Chondrocyte (in vitro differentiated cells): ENCODE measurements at places on chromosomes 6 and 20. TPM values are rescaled to one million over a fixed set of nuclear protein-coding genes. Genes with fewer than 3 reads are reported as not detected.
A peak's percentile ranks its signal among the peaks of the same experiment; 100 is the strongest.

GRCh38 chr6:36178544-36178943, 18.0 kb upstream of the BRPF3 start:
- H3K4me1 ChIP-seq, result no peaks in the 10 kb centered on the region
- H3K36me3 ChIP-seq, result peaks cover 8% of the 10 kb centered on the region
- H3K27me3 ChIP-seq, result no peaks in the 10 kb centered on the region
- no peak for DNase-seq
- H3K4me3 ChIP-seq, result no peak overlapping the region
- no peak overlapping the region for H3K27ac ChIP-seq

GRCh38 chr6:70298068-70298467, 4.8 kb downstream of the COL9A1 start:
- no peak overlapping the region for H3K4me3 ChIP-seq
- no peak overlapping the region for H3K27ac ChIP-seq
- DNase-seq, result no peak
- no peaks in the 10 kb centered on the region for H3K36me3 ChIP-seq
- H3K27me3 ChIP-seq, result peaks cover 58% of the 10 kb centered on the region

GRCh38 chr20:8755340-8756118, 313.4 kb upstream of the PLCB4 start:
- peaks cover 13% of the 10 kb centered on the region for H3K4me1 ChIP-seq
- H3K36me3 ChIP-seq, result no peaks in the 10 kb centered on the region

GRCh38 chr6:31792090-31792374, 3.5 kb downstream of the VARS1 start:
- H3K27me3 ChIP-seq, result no peaks in the 10 kb centered on the region
- DNase-seq, result no peak
- peaks cover 25% of the 10 kb centered on the region for H3K4me1 ChIP-seq
- no peak overlapping the region for H3K4me3 ChIP-seq
- peak overlapping the region; percentile 27 for H3K27ac ChIP-seq

The SYTL3 gene
- total RNA-seq, result 0.58 to 1.6 TPM (median 1.4 TPM) in 3 replicates

The PRPF6 gene
- total RNA-seq, result 49.0 to 56.6 TPM (median 49.5 TPM) in 3 replicates

DNA sequence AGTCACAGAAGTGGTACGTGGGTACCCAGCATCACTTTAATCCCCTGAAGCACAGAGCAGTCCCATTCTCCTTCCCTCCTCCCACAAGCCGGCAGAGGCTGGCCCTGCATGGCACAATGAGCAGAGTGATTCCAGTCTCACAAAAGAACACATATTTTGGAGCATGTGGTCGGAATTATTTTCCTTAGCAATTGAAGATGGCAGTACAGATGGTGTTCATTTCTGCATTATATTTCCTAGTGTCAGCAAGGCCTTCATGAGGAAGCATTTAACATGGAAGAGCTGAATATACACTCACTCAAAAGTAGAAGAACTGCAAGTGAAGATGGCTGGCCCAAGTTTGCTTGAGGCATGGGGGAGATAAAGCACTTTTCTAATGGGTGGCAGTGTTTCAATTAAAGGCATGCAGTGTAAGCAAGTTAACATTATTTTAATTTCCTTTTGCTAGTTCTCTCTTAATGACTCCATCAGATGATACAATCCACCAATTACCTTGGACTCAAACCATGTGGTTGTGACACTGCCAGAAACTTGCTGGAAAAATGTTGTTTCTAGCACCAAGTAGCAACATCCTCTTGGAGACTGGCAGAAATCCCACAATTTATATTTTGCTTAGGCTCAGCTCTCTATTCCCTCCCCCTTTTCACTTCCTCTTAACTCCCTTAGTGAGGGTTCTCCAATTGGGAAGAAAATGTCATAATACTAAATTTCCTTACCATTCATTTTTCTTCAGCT, 74.4 kb downstream of the ARHGAP18 start:
- H3K4me1 ChIP-seq, result peaks cover 40% of the 10 kb centered on the region
- H3K27ac ChIP-seq, result no peak overlapping the region
- peaks cover 4% of the 10 kb centered on the region for H3K36me3 ChIP-seq

The PRPH2 gene
- total RNA-seq, result not detected in 3 replicates

The C4B gene
- 7.3 to 10.3 TPM (median 9.6 TPM) in 3 replicates for total RNA-seq

DNA sequence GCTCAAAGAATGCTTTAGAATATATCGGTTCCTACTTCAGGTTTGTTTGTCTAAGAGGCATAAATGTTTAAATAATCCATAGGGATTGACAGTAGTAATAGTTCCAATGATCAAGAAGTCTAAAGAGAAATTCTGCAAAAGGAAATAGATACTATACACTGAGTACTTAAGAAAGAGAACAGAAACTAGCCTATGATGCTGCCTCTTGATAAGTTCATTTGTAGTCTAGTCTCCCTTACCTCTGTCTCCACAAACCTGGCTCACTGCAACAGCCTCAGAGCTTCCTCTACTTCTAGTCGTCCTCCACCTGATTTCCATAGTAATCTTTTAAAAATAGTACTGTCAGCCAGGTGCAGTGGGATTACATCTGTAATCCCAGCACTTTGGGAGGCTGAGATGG, 511.8 kb downstream of the LMBRD1 start:
- peaks cover 2% of the 10 kb centered on the region for H3K27me3 ChIP-seq
- DNase-seq, result no peak
- H3K4me3 ChIP-seq, result no peak overlapping the region
- no peaks in the 10 kb centered on the region for H3K36me3 ChIP-seq
- H3K4me1 ChIP-seq, result no peaks in the 10 kb centered on the region

DNA sequence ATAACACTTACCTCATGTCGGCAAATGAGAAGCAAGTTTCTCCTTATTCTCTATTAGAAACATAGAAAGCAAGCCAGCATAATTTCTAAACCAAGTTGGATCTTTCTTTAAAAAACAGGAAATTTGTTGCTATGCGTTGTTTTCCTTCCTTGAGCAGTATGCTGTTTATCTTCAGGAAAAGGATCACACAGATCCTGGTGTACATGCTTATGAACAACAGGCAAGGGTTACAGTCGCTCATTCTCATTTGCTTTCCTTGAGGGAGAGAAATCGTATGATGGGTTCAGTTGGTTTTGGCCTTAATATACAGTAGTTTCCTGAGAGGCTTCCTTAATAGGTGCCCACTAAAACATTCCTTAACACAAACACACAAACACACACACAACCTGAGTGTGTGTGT, 118.8 kb downstream of the FYN start:
- H3K4me3 ChIP-seq, result no peak overlapping the region
- no peaks in the 10 kb centered on the region for H3K27me3 ChIP-seq
- DNase-seq, result no peak

The ID1 gene
- 7.7 to 73.7 TPM (median 9.0 TPM) in 3 replicates for total RNA-seq

The BTN2A1 gene
- 28.3 to 33.6 TPM (median 33.3 TPM) in 3 replicates for total RNA-seq

The SIRPB1 gene
- 0.58 to 2.7 TPM (median 1.6 TPM) in 3 replicates for total RNA-seq

DNA sequence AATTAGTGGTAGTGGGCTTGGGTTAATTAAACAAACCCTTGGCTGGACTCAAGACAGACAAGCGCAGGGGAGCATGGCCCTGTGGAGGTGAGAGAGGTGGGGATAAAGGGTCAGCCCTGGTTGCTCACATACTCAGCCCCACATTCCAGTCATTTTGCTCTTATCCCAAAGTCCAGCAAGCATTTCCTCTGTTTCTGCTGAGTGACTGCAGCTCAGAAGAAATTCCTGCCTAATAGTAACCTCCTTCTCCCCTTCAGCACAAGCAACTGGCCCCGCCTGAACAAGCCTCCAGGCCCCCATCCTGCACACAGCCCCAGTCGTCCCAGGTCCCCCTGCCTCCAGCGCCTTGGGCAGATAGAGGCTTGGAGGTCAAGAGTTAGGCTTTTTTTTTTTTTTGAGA, 3.6 kb upstream of the TFEB start:
- H3K27me3 ChIP-seq, result peaks cover 2% of the 10 kb centered on the region
- H3K4me3 ChIP-seq, result no peak overlapping the region
- H3K36me3 ChIP-seq, result no peaks in the 10 kb centered on the region

The CDSN gene
- 0.12 TPM in 1 of 3 replicates, not detected in the others for total RNA-seq

The VGLL2 gene
- not detected in 3 replicates for total RNA-seq

The DAAM2 gene
- total RNA-seq, result 137 to 142 TPM (median 142 TPM) in 3 replicates

The MYT1 gene
- not detected in 3 replicates for total RNA-seq

- H3K4me3 ChIP-seq, result no peak overlapping the region
- DNase-seq, result no peak
- H3K27me3 ChIP-seq, result peaks cover 17% of the 10 kb centered on the region
- no peaks in the 10 kb centered on the region for H3K36me3 ChIP-seq
- H3K4me1 ChIP-seq, result no peaks in the 10 kb centered on the region
Observed at GRCh38 chr6:33865478-33866077, 61.8 kb upstream of the MLN start.

DNA sequence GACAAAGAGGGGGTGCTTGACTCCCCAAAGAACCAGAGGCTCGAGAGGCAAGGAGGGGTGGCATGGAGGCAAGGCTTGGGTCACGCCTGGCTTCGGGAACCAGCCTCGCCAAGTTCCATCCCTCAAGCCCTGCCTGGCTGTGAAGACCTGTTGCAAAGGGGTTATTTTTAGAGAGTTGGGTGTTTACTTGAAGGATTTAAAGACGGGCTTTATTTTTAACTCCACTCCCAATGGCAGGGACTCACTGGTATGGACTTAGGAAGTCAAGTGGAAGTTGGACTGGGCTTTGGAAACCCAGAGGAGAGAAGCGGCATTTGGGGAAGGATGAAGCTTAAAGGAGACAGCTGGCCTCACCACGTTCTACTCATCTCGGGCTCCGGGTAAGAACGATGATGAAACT, 43.1 kb downstream of the JPH2 start:
- no peak overlapping the region for H3K4me3 ChIP-seq
- DNase-seq, result no peak
- H3K27ac ChIP-seq, result peak overlapping the region; percentile 84
- peaks cover 24% of the 10 kb centered on the region for H3K36me3 ChIP-seq
- H3K27me3 ChIP-seq, result no peaks in the 10 kb centered on the region

GRCh38 chr6:19734519-19734918, 102.7 kb upstream of the ID4 start:
- H3K27ac ChIP-seq, result no peak overlapping the region
- DNase-seq, result no peak
- H3K4me3 ChIP-seq, result no peak overlapping the region
- H3K4me1 ChIP-seq, result peaks cover 26% of the 10 kb centered on the region
- no peaks in the 10 kb centered on the region for H3K27me3 ChIP-seq

- no peak overlapping the region for H3K4me3 ChIP-seq
- H3K27ac ChIP-seq, result peak overlapping the region; percentile 27
- no peak for DNase-seq
- no peaks in the 10 kb centered on the region for H3K27me3 ChIP-seq
- peaks cover 53% of the 10 kb centered on the region for H3K4me1 ChIP-seq
Observed at GRCh38 chr6:83432636-83433035, 1.8 kb upstream of the ME1 start.

DNA sequence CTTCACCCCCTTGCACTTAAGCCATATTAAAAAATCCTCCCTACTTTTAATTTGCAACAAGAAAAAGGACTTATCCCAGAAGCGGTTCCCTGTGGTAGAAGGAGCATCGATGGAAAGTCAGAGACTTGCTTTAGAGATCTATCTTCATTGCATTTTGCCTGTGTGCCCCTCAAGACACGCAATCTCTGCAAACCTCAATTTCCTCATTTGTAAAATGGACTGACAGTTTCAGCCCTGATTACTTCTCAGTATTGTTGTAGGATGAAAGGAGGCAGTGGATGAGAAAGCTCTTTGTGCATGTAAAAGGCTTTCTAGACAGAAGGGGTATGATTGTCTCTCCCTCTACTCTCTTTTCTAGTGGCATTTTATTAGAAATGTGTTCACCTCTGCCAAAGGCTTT, 410.2 kb downstream of the CDC5L start:
- no peaks in the 10 kb centered on the region for H3K36me3 ChIP-seq
- H3K27ac ChIP-seq, result no peak overlapping the region
- no peak overlapping the region for H3K4me3 ChIP-seq
- H3K27me3 ChIP-seq, result no peaks in the 10 kb centered on the region
- peaks cover 15% of the 10 kb centered on the region for H3K4me1 ChIP-seq

- no peak overlapping the region for H3K27ac ChIP-seq
- DNase-seq, result no peak
- H3K4me1 ChIP-seq, result no peaks in the 10 kb centered on the region
- no peak overlapping the region for H3K4me3 ChIP-seq
- no peaks in the 10 kb centered on the region for H3K36me3 ChIP-seq
- H3K27me3 ChIP-seq, result peaks cover 7% of the 10 kb centered on the region
Observed at GRCh38 chr20:22382742-22383141, 201.6 kb downstream of the FOXA2 start.

- H3K27ac ChIP-seq, result no peak overlapping the region
- peaks cover 8% of the 10 kb centered on the region for H3K4me1 ChIP-seq
- DNase-seq, result no peak
- no peaks in the 10 kb centered on the region for H3K27me3 ChIP-seq
- H3K36me3 ChIP-seq, result peaks cover 2% of the 10 kb centered on the region
Observed at GRCh38 chr6:47424436-47424836, 53.2 kb upstream of the CD2AP start.

DNA sequence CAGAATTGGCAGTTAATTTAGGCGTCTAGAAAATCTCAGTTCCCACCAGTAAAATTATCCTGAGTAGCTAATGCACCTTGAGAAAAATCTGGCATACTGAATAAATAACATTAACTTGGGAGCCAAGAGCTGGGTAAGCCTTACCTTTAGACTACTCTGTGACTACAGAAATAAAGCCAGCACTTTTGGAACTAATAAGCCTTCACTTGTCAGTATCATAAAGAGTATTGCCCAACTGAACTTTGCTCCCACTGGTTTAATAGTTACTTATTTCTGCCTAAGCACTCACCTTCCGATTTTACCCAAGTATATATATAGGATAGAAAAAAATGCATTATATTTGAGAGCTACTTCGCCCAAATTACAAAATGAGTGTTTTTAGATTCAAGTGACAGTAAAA, 10.7 kb downstream of the FAM8A1 start:
- no peak overlapping the region for H3K4me3 ChIP-seq
- no peak for DNase-seq
- no peaks in the 10 kb centered on the region for H3K27me3 ChIP-seq

DNA sequence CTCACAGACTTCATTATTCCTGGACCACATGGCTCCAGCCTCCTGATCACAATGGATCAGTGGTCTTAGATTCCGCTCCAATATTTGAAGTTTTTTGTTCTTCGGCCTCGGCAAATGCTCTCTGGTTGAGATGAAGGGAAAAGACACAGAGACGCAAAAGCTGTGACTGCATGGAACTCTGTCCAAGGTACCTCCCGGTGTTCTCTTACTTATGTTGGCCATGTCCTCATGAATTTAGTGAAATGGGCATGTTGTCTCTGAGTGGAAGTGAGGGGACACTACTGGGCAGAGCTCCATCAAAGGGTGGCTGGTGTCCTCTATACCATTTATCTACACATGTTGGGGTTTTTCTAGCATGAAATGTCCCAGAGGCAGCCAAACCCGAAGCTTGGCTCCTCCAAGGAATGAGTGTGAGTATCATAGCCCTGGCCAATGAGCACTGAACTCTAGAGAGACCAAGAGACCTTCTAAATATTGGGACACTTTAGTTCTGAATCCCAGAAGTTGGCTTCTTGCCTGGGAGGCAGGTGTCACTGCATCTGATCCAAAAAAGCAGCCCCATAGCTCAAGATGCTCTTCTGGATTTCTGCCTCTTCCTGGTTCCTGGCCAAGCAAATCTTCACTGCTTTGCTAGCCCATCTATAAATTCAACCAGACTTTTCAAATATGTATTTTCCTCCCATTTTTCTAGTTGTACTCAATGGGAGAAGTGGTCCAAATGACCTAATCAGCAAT, 34.1 kb downstream of the HLA-G start:
- DNase-seq, result no peak
- peaks cover 51% of the 10 kb centered on the region for H3K27me3 ChIP-seq
- H3K36me3 ChIP-seq, result no peaks in the 10 kb centered on the region

The TOMM6 gene
- total RNA-seq, result 96.1 to 129 TPM (median 97.6 TPM) in 3 replicates
